Camera-type eye (tissue), 1 donor: ENCODE measurements at places on chromosomes 1 and 21. TPM values are rescaled to one million over a fixed set of nuclear protein-coding genes. Genes with fewer than 3 reads are reported as not detected.

The GBP5 gene
- 0.93 TPM for total RNA-seq

The OR2L2 gene
- 0.88 TPM for total RNA-seq

The C1orf210 gene
- 0.44 TPM for total RNA-seq

The FMOD gene
- total RNA-seq = 137 TPM

The GJA8 gene
- total RNA-seq = 40.3 TPM

The FAM72C gene
- total RNA-seq = 0.77 TPM

The PYCR2 gene
- 36.1 TPM for total RNA-seq

The FMO2 gene
- total RNA-seq = 5.7 TPM

The SERINC2 gene
- 5.7 TPM for total RNA-seq

The RXFP4 gene
- total RNA-seq = not detected

The SPRR2A gene
- total RNA-seq = not detected

The WDR26 gene
- total RNA-seq = 125 TPM

The PRKAA2 gene
- total RNA-seq = 32.7 TPM

The RNU1-3 gene
- under 0.01 TPM for total RNA-seq

The AMPD1 gene
- total RNA-seq = 0.71 TPM

The PLA2G2A gene
- total RNA-seq = 8.3 TPM

The HRNR gene
- total RNA-seq = not detected

The CDC20 gene
- 9.0 TPM for total RNA-seq

The RHD gene
- total RNA-seq = 0.49 TPM

The FMO3 gene
- total RNA-seq = 0.49 TPM

The CSF3R gene
- 8.8 TPM for total RNA-seq

The PPIH gene
- total RNA-seq = 37.5 TPM

The TLR5 gene
- 4.9 TPM for total RNA-seq

The NEXN gene
- 10.6 TPM for total RNA-seq

The ACADM gene
- 77.6 TPM for total RNA-seq

The CFAP126 gene
- not detected for total RNA-seq

The HFM1 gene
- 32.1 TPM for total RNA-seq

The MRAP gene
- total RNA-seq = not detected

The FCRL6 gene
- total RNA-seq = 0.16 TPM

The SEMA4A gene
- 12.1 TPM for total RNA-seq

The PTPRF gene
- total RNA-seq = 169 TPM

The PLCH2 gene
- 84.1 TPM for total RNA-seq

The MATN1 gene
- 0.33 TPM for total RNA-seq

The MRPL20 gene
- total RNA-seq = 74.5 TPM

The S100A14 gene
- 4.4 TPM for total RNA-seq

The RNU5D-1 gene
- total RNA-seq = not detected

The C1orf185 gene
- not detected for total RNA-seq

The RGS18 gene
- 3.4 TPM for total RNA-seq

The GSTM1 gene
- total RNA-seq = not detected

The CLCNKB gene
- total RNA-seq = 0.55 TPM

The ERVH48-1 gene
- not detected for total RNA-seq

The RGS13 gene
- not detected for total RNA-seq

The AMY1B gene
- total RNA-seq = not detected

The MAP10 gene
- 4.6 TPM for total RNA-seq

The AVPR1B gene
- not detected for total RNA-seq

The MLLT11 gene
- 15.3 TPM for total RNA-seq

The OPRD1 gene
- 5.2 TPM for total RNA-seq

The KIF17 gene
- total RNA-seq = 4.7 TPM

The ANGPTL1 gene
- 62.8 TPM for total RNA-seq

The TNFRSF14 gene
- total RNA-seq = 50.0 TPM

The ZNF683 gene
- not detected for total RNA-seq

The CYP2J2 gene
- total RNA-seq = 2.7 TPM

The MTARC2 gene
- 9.6 TPM for total RNA-seq
